H54 (cell line): ENCODE measurements at places on chromosomes 3 and 15.

- DNase-seq = no peak
Measured at GRCh38 chr3:172270557-172271166, 177.6 kb downstream of the GHSR start.

- DNase-seq = no peak
Measured at GRCh38 chr3:72445827-72446217, 402.4 kb downstream of the SHQ1 start.

DNA sequence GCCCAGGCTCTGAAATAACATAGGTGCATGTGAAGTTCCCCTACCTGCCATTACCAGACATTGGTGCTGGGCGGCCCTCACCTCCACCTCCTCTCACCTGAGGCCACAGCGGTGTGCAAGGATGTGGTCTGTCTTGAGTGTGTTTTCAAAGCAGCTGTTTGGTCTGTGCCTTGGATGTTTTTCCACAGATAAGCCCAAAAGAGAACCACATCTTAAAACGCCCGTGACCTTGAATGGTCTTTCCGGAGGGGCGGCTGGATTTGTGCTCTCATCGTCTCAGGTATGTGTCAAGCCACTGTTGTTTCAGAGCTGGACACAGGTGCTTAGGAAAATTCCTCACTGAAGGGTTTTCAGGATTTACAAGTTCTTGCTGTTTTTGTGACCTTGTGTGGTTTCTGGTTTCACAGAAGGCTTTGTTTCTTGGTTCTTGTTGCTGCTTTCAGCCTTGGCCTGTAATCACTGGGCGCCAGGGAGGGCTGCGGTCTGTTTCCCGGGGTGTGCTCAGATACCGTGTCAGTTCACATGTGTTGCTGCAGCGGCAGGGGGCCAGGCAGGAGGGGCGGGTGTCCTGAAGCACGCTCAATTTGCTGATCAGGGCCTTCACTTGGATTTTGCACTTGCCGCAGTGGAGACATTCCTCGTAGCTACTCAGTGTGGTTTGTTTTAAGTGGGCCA, 128.4 kb downstream of the IGF1R start:
- DNase-seq = no peak

DNA sequence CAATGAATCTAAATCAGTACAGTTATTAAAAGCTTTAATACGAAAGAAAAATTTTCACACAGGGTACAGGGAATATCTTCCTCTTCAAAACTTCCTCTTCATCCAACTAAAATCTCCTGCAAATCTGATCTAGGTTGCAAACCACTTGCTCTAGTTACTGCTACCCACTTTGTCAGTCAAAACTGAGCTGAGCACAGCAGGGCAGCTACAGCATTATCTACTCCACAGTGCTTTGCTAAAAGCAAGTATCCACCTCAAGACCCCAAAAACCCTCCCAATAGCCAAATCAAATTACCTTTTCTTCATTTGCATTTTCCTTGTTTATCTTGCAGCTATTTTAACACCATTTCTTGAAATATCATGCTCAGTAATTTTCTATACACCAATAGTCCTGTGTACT, 14.7 kb downstream of the ZNF280D start:
- DNase-seq = no peak

GRCh38 chr3:76941376-76941775, 98.5 kb upstream of the ROBO2 start:
- no peak for DNase-seq

GRCh38 chr3:127749361-127749760, 73.0 kb downstream of the MGLL start:
- DNase-seq = no peak

- no peak for DNase-seq
Measured at GRCh38 chr3:122797291-122797690, 2.4 kb downstream of the SLC49A4 start.

GRCh38 chr15:58249646-58250312, 111.6 kb downstream of the AQP9 start:
- no peak for DNase-seq

- DNase-seq = no peak
Measured at GRCh38 chr15:83164771-83165404, 42.7 kb downstream of the HDGFL3 start.

- no peak for DNase-seq
Measured at GRCh38 chr15:57229051-57229450, 147.3 kb upstream of the CGNL1 start.

DNA sequence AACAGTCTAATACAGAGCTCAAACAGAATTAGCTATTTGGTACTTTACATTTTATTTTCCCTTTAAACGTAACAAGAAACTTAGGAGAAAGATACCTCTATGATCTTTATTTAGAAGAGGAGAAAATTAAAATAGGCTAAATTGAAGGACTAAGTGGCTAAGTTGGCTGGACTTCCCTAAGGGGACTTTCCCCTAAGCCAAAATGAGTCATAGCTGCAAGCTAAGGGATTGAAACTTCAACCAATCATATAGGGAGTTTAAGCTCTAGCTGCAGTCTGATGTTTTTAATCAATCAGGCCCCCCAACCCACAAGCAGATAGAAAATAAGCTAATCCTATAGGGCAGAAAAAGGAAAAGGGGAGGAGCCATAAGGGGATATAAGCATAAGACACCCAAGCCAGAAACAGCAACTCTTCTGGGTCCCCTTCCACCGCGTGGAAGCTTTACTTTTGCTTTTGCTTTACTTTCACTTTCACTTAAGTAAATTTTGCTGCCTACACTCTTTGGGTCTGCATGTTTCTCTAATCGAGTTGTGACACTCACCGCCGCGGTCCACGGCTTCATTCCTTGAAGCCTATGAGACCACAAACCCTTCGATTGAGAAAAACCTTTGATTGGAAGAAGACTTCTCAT, 1108.5 kb upstream of the EPHA6 start:
- peak; percentile 1 for DNase-seq

GRCh38 chr3:99315896-99316295, 322.5 kb upstream of the COL8A1 start:
- DNase-seq = no peak

- no peak for DNase-seq
Measured at GRCh38 chr3:186386883-186387560, 25.0 kb upstream of the DGKG start.

DNA sequence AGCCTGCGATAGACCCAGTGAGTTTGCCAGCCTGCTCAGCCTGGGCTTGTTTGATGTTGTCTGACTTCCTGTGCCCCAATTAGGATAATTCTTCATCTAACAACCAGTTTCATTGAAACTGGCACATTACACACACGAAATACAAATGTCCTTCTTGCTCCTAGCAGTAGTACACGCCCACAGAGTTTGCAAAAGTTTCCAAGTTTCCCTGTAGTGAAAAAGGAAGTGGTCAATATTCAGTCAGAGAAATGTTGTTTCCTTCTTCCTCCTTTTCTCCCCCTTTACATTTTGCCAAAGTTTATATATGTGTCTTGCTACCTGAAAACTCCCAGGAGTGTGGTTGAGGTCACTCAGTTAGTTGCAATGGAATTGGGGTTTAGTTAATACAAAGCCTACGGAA, 58.4 kb upstream of the LRTM1 start:
- DNase-seq = no peak

- DNase-seq = no peak
Measured at GRCh38 chr15:78914027-78914764, 30.6 kb downstream of the CTSH start.

DNA sequence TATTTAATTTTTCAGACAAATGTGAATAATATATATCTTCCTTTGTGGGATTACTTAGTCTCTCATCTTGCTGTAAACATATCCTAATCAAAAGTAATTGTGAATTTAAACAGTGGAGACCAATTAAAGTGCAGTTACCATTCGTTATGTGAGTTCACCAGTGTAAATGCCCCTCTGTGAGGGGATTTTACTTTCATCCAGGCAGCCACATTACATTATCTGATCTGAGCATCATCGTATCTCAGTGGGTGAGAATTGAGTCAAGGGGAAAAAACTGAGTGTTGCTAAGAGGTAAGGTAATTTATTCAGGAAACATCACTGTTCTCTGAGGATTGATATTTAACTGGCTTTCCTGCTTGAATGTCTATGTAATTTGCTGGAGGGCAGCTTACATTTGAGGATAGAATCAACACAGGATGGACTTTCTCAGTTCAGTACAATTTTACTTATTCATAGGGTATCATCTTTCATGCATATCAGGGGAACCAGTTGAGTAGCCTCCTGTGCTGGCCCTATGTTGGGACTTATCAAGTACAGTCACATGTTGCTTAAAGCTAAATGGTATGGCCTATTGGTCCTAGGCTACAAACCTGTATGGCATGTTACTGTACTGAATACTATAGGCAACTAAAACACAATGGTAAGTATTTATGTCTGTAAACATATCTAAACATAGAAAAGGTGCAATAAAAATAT, 219.7 kb downstream of the CD47 start:
- DNase-seq = no peak

GRCh38 chr15:89002830-89003229, 85.4 kb upstream of the ABHD2 start:
- DNase-seq = no peak

GRCh38 chr3:143855183-143855582, 6.9 kb upstream of the SLC9A9 start:
- no peak for DNase-seq

GRCh38 chr3:160129459-160130061, 95.7 kb upstream of the C3orf80 start:
- peak; percentile 38 for DNase-seq

GRCh38 chr15:68232937-68233336, 3.4 kb upstream of the CLN6 start:
- DNase-seq = no peak

DNA sequence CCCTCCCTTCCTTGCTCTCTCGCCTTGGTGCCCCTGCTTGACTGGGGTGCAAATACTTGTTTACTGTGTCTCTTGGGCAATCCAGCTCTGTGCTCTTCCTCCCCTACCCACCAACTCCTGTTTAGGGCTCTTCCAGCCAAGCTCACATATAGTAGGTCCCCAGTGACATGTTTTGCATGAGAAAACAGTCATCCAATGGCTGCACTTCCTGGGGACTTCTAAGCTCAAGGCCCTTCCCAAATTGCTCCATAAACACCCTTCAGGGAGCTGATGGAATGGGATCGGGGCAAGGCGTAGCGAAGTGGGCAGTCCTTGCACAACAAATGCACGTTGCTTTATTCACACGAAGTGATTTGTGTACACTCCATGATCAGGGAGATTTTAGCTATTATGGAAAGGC, 9.4 kb upstream of the COPG1 start:
- DNase-seq = no peak

DNA sequence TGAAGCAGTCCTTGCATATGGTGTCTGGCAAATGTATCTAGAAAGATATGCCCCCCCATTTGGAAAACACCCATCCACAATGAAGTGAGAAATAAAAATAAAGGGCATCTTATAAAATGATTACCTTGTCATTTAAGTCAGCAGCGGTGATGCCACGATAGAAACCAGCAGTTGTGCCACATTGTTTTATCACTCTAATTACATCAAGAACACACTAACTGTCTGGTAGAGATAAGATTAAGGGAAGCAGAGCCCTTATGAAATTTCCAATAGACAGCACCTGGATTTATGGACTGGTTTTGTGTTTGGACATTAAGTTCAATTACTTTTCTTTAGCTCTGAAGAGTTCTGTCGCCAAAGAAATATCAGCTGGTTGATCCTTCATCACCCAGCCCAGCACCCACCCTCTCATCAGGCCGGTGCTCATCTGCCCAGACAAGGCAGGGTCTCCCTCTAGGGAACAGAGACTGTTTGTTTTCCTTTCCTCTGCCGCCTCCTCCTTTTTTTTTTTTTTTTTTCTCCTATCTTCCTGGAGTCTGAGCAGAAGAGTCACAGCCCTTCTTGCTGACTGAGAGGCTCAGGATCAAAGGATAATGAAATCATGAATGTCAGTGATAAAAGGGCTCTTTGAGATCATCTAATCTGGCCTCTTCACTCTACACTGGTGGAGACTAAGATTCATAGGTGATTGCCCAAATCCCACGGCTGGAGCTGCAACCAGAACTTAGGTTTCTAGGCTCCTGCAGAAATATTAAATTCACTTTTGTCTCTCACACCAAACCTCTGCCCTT, 464.1 kb downstream of the NTRK3 start:
- DNase-seq = no peak

GRCh38 chr3:14401692-14402303, 608 bp upstream of the SLC6A6 start:
- DNase-seq = no peak

- no peak for DNase-seq
Measured at GRCh38 chr3:13010780-13011572, 62.3 kb downstream of the IQSEC1 start.

DNA sequence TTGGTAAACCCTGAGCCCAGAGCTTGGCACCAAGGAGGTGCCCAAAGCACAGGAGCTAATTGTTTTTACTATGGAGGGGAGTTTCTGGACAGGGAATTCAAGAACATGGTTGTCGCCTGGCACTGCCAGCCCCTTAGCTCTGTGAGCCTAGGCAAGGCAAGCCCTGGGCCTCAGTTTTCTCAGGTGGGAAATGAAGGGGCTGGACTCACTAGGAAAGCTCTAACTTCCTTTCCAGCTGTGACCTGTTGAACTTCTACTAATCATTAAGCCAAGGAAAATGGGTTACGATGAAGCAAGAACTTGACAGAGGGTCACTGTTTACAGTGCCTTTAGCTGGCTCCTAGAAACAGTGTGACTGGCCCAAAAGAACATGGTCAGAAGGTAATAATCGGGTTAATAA, 277.2 kb downstream of the SHQ1 start:
- DNase-seq = no peak

DNA sequence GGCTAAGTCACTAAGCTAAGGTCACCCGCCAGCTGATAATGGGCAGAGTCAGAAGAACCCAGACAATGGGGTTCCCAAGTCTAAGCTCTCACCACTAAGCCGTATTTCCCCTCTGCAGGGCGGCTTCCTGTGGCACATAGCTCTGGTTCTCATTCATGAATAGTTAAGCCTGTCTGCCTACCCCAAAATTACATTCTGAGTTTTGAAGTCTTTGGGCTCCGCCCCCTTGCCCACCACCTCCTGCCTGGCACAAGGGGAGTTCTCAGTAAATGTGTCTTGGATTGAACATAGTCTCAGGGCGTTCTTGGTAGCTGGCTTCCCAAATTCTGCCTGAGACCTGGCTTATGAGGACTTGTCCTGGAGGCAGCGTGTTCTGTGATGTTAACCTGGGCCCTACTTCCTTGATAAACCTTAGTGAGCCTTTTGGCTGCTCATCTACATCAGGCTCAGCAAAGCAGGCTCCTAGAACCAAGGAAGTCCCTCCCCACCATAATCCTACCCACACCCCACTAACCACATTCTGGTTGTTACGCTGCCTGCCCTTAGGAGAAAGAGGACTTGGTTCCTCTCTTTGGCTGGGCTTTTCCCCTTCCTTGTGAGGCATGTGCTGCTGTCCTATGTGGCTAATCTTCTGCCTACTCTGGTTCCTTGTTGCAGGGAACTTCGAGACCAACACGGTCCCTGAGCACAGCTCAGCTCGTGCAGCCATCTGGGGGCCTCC, 54.9 kb downstream of the STARD5 start:
- no peak for DNase-seq
